ENCODE measurements at places on chromosomes 4 and X.

DNA sequence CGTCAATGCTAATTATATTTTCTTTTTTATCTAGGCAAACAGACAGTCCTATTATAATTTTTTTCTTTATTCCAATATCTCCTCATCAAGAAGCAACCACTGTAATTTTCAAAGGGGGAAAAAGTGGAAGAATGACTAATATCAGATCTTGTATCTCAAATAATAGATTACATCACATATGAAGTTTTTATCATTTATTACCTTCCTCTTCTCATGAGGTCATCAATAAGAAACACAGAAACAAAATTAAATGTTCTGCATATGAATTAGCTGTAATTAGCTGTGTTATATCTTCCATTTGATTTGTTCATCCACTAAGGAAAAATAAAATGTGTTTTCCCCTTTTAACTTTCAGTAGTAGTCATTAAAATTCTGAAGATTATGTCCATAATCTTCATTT is 14.3 kb downstream of the PRSS12 start:
- no peak for DNase-seq

GRCh38 chr4:15469402-15470127 is at the start of gene CC2D2A:
CC2D2A (plus strand) TSS chr4:15469882; CDS start chr4:15475933, 6,051 bp downstream.
- DNase-seq = no peak

DNA sequence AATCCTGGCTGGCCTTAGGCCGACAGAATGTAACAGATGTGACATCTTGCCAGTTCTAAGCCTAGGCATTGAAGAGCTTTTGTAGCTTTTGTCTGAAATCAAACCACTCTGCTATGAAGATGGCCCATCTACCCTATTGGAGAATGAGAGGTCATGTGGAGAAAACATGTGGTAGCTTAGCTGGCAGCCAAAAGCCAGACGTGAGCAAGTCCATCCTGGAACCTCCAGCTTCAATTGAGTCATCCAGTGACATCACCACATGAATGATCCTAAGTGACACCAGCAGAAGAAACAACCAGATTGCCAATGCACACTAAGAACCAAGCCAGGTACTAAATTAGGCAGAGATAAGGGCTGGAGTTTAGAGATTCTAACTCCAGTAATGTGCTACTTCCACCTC is 154.8 kb upstream of the ZFP42 start:
- no peak for DNase-seq

GRCh38 chrX:120260369-120260768 is 9.8 kb downstream of the ZBTB33 start:
- DNase-seq = no peak

DNA sequence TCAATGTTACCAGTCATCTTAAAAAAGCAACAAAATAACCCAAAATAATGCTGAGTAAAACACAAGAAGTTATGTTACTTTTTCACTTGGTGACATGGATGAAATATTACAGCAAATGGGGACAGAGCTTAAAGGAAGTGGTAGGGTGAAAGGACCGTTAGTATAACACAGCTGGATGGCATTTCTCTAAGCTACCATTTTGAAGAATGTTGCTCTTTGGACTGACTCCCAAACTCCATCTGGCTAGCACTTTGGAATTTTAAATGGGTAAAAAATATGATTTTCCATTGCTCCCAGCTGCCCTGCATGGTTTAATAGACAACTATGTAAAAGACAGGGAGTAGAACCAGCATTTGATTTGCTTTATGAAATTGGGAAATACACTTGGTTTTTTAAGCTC is 27.6 kb downstream of the CLCN5 start:
- DNase-seq = no peak

- DNase-seq = no peak
These were observed 89.5 kb upstream of the CITED1 start for GRCh38 chrX:72395237-72395636.

GRCh38 chrX:71282514-71283402 is 677 bp upstream of the NONO start:
- no peak for DNase-seq

Data from SIG-M5 (cell line).